ENCODE measurements at places on chromosomes 4 and X.
A peak's percentile ranks its signal among the peaks of the same experiment; 100 is the strongest.

DNA sequence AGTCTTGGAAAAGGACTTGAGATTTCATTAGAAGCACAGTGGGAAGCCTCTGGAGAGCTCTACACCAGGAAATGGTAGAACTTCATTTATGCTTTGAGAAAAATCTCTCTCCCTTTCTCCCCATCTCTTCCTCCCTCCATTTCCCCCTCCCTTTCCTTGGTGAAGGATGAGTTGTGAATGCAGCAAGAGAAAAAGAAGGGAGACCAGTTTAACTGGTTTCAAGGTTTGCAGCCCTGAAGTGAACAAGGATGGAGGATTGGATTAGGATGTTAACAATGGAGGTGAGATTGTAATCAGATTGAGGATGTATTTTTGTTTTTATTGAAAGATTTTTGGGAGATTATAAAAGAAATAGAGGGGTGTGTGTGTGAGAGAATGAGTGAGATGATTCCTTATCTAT is 99.5 kb downstream of the ANK2 start:
- no peak for DNase-seq

DNA sequence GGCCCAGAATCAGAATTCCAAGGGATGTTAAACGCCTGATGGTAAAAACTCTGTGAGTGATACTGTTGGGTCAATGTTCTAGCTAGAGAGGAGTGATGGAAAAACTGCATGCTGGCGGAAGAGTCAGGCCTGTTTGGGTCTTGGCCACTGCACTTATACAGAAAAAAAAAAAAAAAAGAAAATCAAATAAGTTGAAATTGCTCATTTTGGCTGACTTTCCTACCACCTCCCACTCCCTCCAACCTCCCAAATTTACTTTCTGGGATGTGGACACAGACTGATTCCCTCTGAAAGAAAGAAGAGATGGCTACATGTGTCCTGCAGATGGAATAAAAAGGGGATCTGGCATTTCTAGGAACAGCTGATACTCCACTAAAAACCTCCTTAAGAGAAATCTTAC is 234.1 kb upstream of the GIMD1 start:
- DNase-seq, result no peak

GRCh38 chr4:8307714-8308113 is 38.2 kb downstream of the HTRA3 start:
- DNase-seq, result no peak

DNA sequence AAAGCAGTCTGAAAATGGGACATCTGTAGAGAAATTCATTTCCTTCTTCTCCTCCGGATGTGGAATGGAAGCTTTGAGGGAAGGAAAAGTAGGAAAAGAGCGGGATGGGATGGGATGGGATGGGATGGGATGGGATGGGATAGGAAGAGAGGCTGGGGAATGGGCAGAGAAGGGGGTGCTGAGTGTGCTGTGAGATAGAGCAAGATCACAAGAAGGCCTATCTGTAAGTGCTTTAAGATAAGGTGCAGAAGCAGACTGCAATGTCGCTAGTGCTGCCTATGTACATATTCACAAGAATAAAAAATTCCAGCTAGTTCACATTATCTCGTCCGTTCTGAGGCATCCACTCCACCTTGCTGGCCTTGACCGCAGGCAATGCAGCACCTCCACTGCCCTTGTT is 86.2 kb downstream of the IRF2 start:
- no peak for DNase-seq

DNA sequence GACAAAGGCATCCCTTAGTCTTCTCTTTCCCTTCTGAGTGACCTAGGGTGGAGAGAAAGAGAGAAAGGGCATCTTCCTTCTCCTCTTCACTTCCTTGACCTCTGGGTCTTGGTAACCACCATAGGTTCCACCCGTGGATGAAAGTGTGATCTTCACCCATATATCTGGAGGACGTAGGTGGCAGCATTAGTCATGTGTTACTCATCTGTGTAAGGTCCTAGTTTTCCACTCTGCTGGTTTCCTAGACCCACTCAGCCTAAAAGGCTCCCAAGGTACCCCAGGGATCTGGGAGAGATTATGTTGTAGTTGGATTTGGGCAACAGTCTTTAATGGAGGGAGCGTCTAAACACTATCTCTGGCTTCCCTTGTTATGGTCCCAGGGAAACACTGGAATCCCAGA is 45.5 kb upstream of the RAB9B start:
- DNase-seq, result no peak

DNA sequence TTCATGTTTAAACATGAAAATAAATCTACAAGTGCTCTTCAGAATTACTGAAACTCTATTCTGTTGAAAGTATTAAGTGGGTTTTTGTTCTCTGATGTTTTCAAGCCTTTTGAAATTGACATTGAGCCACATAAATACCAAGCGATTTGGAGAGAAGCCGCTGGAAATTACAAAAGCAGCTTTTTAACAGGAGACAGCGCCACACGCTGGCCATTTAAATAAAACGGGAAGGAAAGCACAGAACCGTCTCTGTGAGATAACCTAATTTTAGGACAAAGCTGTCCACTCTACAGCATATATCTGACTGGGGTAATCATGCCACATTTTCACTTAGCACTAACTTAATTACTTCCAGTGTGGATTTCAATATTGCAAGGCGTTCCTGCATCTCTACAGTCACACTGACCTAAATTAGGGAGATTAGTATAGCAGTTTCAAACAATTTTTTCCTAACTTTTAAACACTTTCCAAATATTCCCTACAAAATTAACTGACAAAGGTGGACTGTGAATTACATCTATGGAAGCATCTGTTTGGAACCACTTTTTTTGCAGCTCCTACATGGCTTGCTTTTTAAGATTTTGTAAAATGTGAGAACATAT is 6.8 kb upstream of the ANOS1 start:
- DNase-seq, result no peak

- no peak for DNase-seq
Measured at GRCh38 chr4:65724973-65725372, 54.7 kb upstream of the EPHA5 start.

- no peak for DNase-seq
Measured at GRCh38 chr4:788636-789297, 37.2 kb downstream of the CPLX1 start.

- DNase-seq, result no peak
Measured at GRCh38 chr4:1994938-1995337, 13.8 kb downstream of the NELFA start.

- no peak for DNase-seq
Measured at GRCh38 chr4:88130544-88131305, 27.7 kb downstream of the ABCG2 start.

GRCh38 chr4:15142201-15142600 is 139.9 kb downstream of the CPEB2 start:
- DNase-seq, result no peak

DNA sequence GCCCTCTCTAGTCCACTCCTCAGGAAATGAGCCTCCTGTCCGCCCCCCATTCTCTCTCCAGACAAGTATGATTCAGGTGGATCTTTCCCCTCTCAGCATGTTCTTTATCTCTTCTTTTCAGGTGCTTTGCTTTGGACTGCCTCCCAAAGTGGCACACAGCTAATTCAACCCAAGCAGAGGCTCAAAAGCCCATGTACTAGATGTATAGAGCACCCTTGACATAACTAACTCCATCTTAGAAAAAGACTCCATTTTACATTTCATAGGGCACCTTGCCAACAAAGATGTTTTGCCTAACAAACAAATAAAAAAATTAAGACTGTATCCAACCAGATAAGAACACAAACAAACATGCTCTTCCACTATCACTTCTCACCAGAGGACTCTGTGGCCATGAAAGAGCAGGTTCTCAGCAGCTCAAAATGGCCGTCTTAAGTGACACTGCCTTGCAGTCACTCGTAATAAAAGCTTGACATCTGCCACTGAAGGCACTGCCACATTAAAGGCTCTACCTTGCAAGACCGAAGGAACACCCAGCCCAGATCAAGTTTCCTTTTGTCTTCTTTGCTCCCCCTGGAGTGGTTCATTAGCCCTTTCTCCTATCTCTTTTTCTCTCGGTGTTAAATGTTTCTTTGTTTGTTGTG is 84.9 kb upstream of the TAB3 start:
- no peak for DNase-seq

DNA sequence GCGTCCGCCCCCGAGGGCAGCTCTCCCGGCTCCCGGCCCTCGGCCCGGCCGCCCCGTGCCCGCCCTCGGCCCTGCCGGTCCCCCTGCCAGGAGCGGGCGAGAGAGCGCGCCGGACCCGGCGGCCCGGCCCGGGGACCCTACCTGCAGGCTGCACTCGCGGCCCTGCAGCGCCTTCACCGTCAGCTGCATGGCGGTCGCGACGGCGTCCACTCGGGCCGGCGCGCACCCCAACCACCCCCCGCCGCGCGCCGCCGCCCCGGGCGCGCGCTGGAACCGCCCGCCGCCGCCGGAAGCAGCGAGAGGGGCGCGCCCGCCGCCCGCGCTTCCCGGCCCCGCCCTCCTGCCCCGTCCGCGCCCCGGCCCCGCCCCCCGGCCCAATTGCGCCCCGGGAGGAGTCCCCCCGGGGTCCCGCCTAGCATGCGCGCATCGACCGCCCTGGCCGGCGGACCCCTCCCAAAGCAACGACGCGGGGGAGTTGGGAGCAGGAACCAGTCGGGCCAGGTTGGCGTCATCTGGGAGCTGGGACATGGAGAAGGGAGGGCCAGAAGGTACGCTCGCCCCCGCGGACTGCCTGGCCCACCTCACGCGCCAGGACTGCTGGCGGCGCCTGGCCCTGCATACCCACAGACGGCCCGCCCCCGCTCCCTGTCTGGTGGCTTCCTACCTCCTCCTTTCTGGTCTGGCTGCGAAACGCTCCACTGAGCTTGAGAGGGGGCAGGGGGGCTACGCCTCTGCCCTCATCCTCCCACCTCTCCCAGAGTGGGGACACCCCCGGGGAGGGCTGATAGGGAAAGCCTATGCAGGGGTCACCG is at the start of gene UBL4A:
UBL4A (minus strand) TSS at position 220 of the 812 bp plus-strand sequence; CDS start at position 189, 31 bp downstream.
- DNase-seq, result peak; percentile 27

DNA sequence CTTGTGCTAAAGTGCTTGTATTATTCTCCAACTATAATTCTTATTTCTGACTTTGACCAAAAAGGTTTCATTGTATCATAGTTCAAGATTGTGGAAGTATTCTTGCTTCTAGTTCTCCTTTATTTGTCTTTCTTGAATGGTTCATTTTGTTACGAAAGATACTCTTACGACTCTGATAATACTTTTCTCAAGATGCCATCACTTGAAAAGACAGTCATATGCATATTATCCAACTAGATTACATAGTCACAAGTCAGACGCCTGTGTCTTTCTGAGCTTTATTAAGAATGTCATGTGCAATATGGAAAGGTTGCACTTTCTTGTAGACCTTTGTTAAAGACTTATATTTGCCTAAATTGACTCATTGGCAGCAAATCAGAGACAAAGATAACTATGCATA is 71.4 kb upstream of the HPGD start:
- no peak for DNase-seq

- DNase-seq, result no peak
Measured at GRCh38 chr4:7524843-7525242, 90.1 kb upstream of the PSAPL1 start.

All from stimulated activated CD4-positive, alpha-beta T cell treated with anti-CD3 and anti-CD28 coated beads, Interleukin-1b, Interleukin-23, amount 100 ng/mL, for 1 hour (primary cell).